Bronchial epithelial cell (primary cell): ENCODE measurements at places on chromosomes 11 and 22. TPM values are rescaled to one million over a fixed set of nuclear protein-coding genes. Genes with fewer than 3 reads are reported as not detected.

The PEX16 gene
- total RNA-seq = 47.1 and 59.0 TPM in 2 replicates

The SLC25A18 gene
- total RNA-seq = not detected in 2 replicates

The SF3A1 gene
- total RNA-seq = 17.9 and 20.1 TPM in 2 replicates

The PARVG gene
- total RNA-seq = not detected in 2 replicates

The RASSF10 gene
- 2.1 and 2.4 TPM in 2 replicates for total RNA-seq

The TRIM64C gene
- not detected in 2 replicates for total RNA-seq

The SYNGR1 gene
- 0.26 and 2.0 TPM in 2 replicates for total RNA-seq

The OSBP2 gene
- 23.4 and 32.8 TPM in 2 replicates for total RNA-seq

The INS gene
- not detected in 2 replicates for total RNA-seq

The CASP5 gene
- total RNA-seq = 6.9 TPM in 1 of 2 replicates, not detected in the other

GRCh38 chr11:76313913-76314740, 66.8 kb downstream of the THAP12 start:
- no peak for DNase-seq

- DNase-seq = peak; percentile 86
Observed at GRCh38 chr11:59173964-59174663, 2.2 kb downstream of the DTX4 start.

- DNase-seq = no peak
Observed at GRCh38 chr11:31690041-31690440, 121.1 kb downstream of the PAX6 start.

GRCh38 chr22:23226497-23226850, 46.2 kb downstream of the BCR start:
- no peak for DNase-seq

DNA sequence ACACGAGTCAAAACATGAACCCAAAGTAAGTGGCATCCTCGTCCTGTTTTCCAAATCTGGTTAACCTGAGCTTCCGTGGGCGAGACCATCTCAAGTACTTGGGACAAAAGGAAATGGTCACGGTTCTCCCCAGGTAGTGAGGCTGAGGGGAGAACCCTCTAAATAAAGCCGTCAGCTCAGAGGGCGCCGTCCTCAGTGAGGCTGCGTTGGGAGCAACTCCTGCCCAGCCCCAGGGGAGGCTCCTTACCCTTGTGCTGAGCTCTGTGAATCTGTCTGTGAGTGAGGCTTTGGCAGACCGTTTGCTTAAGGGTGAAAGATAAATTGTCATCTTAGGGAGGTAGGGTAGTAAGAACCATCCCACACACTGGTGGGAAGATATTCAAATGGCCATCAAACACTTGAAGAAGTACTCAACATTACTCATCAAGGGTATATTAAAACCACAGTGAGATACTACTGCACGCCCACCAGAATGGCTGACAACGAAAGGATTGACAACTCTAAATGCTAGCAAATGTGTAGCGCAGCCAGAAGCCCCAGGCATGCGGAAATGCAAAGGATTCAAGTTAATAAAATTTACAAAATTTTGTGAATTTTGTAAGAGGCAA, 321.0 kb downstream of the TBC1D22A start:
- DNase-seq = no peak

GRCh38 chr11:10498022-10498400, 42.9 kb downstream of the AMPD3 start:
- no peak for DNase-seq

GRCh38 chr11:65083134-65083833, 556 bp downstream of the CDCA5 start:
- DNase-seq = no peak

- no peak for DNase-seq
Observed at GRCh38 chr11:7890417-7891172, 40.5 kb downstream of the OR10A6 start.

DNA sequence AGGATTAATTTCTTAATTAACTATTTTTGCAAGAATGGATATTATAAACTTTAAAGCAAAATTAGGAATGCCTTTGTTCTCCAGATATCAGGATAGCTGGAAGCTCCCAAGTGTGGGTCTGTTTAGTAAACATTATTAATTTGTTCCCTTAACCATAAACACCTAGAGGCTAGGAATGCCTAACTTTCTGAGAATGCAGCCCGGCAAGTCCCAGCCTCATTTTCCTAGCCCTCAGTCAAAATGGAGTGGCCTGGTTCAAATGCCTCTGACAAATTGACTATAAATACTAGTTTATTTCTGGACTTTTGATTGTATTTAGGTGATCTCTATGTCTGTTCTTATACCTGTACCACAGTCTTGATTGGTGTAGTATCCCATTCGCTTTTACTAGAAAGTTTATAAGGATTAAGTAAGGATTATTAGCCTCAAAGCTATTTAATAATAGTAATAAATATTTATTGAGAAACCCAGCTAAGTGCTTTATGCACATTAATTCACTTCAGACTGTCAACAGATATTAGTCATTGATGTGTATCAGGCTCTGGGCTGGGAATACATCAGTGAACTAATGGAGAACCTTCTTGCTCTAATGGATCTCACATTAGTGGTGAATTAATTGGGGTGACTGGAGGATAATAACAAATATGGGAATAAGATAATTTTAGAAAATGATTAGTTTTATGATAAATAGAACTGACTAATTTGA, 25.8 kb downstream of the PPME1 start:
- DNase-seq = no peak

- no peak for DNase-seq
Observed at GRCh38 chr22:23179381-23180299, 669 bp upstream of the BCR start.

DNA sequence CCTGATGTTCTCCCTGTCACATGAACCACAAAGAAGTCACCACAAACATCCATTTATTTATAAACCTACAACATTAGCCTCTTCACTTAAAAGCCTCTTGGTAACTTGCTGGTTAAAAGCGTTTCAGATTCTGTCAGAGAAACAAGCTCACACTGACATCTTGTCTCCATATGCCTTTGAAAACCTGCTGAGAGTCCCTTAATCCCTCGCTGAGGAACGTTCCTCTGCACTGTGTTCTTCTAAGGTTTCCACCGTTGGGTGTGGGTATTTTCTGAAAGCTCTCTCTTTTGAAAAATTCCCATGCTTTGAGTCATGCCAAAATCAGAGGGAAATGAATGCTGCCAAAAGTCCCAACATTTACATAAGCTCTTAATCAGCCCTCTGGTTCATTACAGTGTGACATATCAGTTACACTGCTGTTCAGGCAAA, 149.8 kb downstream of the CCDC34 start:
- DNase-seq = peak; percentile 94

DNA sequence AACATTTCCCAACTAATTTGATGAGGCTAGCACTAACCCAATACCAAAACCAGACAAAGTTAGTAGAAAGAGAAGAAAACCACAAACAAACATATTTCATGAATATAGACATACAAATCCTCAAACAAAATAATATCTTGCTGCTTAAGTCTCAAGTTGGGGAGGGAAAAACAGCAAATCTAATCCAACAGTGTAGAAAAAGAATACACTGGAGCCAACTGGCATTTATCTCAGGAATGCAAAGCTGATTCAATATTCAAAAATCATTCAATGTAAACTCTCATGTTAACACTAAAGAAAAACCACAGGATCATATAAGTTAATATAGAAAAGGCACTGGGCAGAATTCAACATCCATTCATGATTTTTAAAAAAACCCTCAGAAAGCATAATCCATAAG, 18.2 kb downstream of the GNB1L start:
- DNase-seq = no peak

- peak; percentile 95 for DNase-seq
Observed at GRCh38 chr11:120128392-120129119, 9.4 kb downstream of the TRIM29 start.

GRCh38 chr11:120029321-120029720, 108.6 kb downstream of the TRIM29 start:
- DNase-seq = no peak
